ENCODE measurements at places on chromosomes 16 and 17.

DNA sequence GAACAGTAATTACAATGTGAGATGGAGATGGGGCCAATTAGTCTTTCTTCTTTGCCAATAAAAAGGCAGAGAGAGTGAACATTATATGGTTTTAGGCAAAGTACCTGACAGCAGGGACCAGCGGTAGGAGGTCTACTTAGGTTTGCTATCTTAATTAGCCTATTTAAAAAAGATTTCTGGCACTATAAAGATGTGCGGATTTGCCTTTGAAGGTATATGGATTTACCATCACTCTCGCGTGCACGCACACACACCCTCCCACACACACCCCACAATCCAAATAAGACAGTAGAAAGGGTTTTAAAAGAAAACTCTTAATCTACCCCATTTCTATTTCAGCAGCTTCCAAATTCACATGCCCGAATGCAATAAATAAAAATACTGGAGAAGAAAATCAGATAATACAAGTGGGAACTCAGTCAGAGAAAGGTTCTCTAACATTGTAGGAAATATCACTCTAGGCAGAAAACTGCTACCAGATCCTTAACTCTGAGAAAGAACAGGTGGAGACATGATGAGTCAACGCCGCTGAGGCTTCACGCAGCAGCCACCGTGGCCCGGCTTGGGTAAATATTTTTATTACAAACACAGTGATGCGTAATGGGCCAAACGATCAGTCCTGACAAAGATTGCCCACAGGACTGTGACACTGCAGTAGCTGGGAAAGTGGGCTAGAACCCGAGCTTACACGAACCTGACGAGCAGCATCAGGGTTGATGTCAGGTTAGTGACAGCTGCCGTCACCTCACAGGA, 66.6 kb upstream of the AXIN2 start:
- no peak for DNase-seq

DNA sequence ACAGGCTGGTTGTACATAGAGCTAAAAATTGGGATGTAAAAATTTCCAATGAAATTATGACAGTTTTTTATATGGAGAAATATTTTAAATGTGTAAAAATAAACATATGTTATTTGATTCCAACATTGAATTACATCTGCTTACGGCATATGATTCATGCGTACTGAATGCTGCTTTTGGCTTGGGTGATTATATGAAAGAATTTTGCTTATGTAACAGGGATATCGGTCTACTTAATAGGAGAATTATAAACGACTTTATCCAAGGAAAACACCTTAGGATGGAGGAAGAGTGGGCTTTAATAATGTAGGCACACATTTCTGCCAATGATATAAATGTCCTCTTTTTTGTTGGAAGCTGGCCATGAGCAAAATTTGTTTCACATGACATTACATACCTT, 197.3 kb upstream of the GOT2 start:
- DNase-seq, result no peak

GRCh38 chr16:83891742-83892141, 7.2 kb upstream of the MLYCD start:
- no peak for DNase-seq

- no peak for DNase-seq
Measured at GRCh38 chr17:55319933-55320593, 55.3 kb downstream of the HLF start.

- DNase-seq, result peak; percentile 42
Measured at GRCh38 chr17:48441231-48441711, 11.3 kb upstream of the SKAP1 start.

- DNase-seq, result no peak
Measured at GRCh38 chr16:82955741-82956348, 329.1 kb downstream of the CDH13 start.

- DNase-seq, result no peak
Measured at GRCh38 chr17:19000531-19001325, 3.8 kb downstream of the FAM83G start.

GRCh38 chr16:2214719-2214968, at the start of gene PGP:
Gene PGP, minus strand, starts transcription at chr16:2214840. Its CDS starts 63 bp downstream, at chr16:2214777.
- no peak for DNase-seq

DNA sequence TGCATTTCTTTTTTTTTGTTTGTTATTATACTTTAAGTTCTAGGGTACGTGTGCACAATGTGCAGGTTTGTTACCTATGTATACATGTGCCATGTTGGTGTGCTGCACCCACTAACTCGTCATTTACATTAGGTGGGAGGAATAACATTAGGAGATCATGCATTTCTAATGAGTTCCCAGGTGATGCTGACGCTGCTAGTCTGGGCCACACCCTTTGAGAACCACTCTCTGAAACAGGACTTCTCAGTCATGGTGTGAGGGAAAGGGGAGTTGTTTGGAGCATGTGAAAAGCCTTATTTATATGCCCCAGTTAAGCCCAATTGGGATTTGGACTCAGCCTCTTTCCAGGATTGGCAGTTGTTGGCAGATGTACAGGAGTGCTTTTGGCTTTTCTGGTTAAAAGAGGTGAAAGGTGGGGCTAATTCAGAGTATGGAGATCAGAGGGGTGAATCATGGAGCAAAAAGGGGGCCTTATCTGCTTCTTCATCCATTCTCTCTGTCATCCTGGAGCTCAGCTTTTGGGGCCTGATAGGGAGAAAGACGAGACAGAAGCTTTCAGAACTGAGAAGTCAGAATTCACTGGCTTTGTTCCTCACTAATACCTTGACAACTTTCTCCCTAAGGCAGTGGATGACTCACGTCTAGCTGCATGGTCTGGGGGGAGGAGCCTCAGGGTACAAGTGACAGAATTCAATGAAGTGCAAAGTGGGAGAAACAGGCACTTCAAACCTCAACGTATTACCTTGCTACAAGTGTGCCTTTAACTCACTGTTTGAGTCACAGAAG, 180.0 kb upstream of the CACNG3 start:
- DNase-seq, result no peak

GRCh38 chr16:75342308-75342811, 90.9 kb upstream of the BCAR1 start:
- no peak for DNase-seq

DNA sequence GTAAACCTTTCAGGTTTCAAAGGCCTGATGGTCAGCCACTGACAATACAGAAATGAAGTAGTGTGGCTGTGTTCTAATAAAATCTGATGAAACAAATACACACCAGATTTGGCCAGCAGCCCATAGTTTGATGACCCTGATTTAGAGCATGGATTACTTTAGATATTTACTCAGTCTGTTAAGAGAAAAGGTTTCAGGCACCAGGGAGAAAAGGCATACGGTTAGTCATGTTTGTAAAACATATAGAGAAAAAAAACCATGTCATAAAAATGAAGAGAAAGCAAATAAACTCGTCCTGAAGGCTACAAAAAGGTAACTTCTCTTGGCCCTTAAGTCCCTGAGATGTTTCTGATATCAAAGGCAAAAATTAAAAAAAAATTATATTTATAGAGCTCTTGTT, 112.1 kb downstream of the ADAMTS18 start:
- no peak for DNase-seq

GRCh38 chr17:42333053-42333452, 44.8 kb downstream of the STAT5A start:
- no peak for DNase-seq

DNA sequence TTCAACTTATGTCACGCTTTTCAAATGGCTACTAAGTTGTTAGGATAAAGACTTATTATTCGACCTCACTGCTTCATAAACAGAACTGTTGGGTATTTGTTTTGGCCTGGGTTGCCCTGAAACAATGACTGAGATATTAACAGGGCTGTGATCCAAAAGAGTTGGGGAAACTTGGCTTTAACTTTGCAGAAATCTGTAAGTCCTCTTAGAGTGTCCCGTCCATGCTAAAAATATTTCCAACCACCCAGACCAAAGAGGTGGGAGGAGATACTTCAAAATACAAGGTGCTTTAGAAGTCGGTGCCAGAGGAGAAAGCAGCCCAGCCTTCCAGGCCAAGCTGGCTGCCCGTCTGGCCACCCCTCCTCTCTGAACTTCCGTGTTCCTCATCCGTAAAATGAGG, 16.1 kb upstream of the SPATA32 start:
- no peak for DNase-seq

GRCh38 chr16:29926711-29927052, 656 bp upstream of the KCTD13 start:
- no peak for DNase-seq

GRCh38 chr16:83338941-83339340, 468.8 kb upstream of the HSBP1 start:
- DNase-seq, result no peak

GRCh38 chr16:68786685-68787418, 49.8 kb downstream of the CDH1 start:
- no peak for DNase-seq

GRCh38 chr17:59149841-59150511, 5.0 kb downstream of the SKA2 start:
- DNase-seq, result no peak

Data from effector memory CD4-positive, alpha-beta T cell (primary cell).